Hippocampal formation (tissue), 2 donors: ENCODE measurements at places on chromosomes 6 and 20.

GRCh38 chr6:69026243-69026642, 391.2 kb downstream of the ADGRB3 start:
- DNase-seq = no peak

GRCh38 chr6:160039441-160039840, 70.6 kb downstream of the IGF2R start:
- DNase-seq = no peak

GRCh38 chr20:37506152-37506725, 14.8 kb upstream of the NNAT start:
- DNase-seq = no peak

- no peak for DNase-seq
Observed at GRCh38 chr6:158825951-158826306, 6.8 kb upstream of the EZR start.

DNA sequence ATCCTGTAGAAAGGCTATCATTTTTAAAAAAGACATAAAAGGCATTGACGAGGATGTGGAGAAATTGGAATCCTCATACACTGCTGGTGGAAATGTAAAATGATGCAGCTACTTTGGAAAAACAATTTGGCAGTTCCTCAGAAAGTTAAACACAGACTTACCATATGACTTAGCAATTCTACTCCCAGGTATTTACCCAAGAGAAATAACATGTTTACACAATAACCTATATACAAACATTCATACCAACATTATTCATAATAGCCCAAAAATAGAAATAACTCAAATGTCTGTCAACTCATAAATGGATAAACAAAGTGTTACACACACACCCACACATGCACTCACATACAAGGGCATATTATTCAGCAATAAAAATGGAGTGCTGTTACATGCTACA, 23.4 kb upstream of the CEP85L start:
- no peak for DNase-seq

GRCh38 chr20:59305908-59306655, 5.7 kb downstream of the EDN3 start:
- DNase-seq = no peak

DNA sequence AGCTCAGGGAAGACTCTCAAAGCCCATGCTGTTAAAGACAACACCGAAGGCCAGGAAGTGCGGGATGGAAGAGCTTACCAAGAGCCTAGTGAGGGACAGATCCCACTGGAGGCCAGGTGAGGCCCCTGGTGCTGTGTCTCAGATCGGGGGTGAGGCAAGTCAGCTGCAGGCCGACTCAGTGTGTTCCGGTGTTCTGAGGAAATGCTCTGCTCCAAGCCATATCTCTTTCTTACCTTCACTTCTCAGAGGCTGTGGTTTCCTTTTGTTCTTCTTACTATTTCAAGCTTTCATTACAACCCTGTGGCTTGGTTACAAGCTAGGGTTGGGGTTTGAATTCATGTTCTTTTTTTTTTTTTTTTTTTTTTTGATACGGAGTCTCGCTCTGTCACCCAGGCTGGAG, 114.3 kb upstream of the ZFP64 start:
- DNase-seq = no peak
